ENCODE measurements at places on chromosomes 12 and 14.

GRCh38 chr12:103333676-103334075, 162.1 kb downstream of the C12orf42 start:
- DNase-seq = no peak

GRCh38 chr12:64699504-64700115, 59.6 kb downstream of the GNS start:
- DNase-seq = no peak

- no peak for DNase-seq
Observed at GRCh38 chr12:29741342-29742241, 42.1 kb downstream of the TMTC1 start.

DNA sequence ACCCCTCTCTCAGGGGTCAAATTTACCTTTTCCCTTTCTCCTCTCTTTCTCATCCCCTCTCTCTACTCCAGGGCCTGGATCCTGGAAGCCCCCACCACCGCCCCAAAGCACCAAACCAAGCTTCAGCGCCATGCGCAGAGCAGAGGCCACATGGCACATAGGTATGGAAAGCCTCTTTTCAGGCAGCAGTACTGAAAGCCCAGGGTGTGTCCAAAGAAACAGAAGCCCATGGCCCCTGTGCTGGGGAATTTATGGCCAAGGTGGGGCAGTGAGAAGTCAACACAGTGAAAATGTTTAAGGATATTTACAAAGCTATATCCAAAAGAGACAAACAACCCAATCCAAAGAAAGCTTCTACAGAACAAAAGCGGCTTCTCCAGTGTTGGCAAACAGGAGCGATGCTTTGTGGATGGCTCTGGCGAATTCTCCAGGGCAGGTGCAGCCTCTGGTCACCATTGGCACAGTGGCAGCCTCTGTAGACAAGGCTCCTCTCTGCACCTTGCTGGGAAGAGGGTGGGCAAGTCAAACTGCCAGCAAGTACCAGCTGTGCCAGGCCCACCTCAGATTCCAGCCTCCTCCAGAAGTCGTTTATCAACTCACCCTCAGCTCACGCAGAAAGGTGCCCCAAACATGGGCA, 4.7 kb upstream of the CPNE6 start:
- no peak for DNase-seq

DNA sequence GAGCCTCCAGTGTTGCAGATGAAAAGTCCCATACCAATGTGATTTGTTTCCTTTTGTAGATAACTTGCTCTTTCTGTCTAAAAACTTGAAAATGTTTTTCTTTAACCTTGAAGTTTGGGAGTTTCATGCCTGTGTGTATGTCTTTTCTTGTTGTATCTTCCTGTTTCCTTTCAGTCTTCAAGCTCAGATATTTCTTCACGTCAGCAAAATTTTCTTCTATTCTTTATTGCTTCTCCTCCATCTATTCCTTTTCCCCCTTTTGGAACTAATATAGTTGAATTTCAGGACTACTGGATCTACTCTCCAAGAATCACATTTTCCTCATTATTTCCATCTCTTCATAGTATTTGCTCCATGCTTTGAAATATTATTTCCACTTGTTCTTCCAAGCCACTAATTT, 23.9 kb downstream of the SOAT2 start:
- no peak for DNase-seq

DNA sequence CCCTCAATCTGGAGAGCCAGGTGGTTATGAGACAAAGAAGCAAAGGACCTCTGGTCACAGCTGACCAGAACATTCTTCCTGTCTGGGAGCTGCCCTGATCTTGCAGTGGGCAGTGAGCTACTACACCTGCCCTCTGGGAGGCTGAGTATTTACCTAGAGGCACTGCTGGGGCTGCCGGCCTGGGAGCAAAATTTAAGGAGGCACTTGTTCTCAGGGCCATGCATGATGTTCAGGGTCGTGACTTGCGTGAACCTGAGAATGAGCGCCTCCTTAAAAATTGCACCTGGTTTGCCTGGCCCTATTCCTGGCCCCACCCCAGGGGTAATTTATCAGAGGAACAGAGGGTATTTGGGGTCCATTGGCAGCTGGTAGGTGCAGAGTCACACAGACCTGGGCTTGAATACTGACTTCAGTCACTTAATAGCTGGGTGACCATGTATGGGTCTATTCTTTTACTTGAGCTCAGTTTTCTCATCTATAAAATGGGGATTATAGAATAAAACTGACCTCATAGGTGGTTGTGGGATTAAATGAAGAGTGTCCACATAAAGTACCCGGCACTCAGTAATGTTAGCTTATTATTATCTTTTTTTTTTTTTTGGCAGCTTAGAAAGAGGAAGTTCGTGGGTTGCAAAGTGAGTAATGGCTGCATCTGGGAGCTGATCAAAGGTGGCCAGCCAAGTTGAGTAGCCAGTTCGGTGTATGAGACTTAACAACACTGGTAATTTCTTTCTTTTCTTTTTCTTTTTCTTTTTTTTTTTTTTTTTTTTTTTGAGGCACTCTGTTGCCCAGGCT, 107.4 kb upstream of the MED13L start:
- DNase-seq = no peak

- no peak for DNase-seq
Observed at GRCh38 chr12:107558141-107558815, 127.3 kb upstream of the PWP1 start.

GRCh38 chr12:55839345-55840140, 3.2 kb downstream of the MMP19 start:
- DNase-seq = no peak

- no peak for DNase-seq
Observed at GRCh38 chr12:122072031-122072970, 6.3 kb upstream of the MLXIP start.

GRCh38 chr12:57700317-57700716, 6.4 kb downstream of the OS9 start:
- no peak for DNase-seq

DNA sequence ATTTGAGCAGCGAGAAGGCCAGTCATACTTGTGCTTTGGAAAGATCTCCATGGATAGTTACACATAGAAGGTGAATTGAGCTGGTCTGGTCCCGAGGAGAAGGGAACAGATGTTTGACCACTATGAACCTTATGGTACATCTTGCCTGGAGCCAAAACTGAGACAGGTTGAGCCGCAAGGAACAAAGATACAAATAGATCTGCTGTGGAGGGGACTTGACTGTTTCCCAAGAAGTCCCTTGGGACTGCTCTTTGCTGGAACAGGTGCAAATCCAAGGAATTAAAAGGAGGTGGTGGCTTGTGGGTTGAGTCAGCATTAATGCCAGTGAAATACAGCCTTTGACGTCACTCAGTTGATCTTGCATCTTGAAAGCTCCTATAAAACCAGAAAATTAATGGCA, 68.8 kb upstream of the PRIMA1 start:
- DNase-seq = no peak

DNA sequence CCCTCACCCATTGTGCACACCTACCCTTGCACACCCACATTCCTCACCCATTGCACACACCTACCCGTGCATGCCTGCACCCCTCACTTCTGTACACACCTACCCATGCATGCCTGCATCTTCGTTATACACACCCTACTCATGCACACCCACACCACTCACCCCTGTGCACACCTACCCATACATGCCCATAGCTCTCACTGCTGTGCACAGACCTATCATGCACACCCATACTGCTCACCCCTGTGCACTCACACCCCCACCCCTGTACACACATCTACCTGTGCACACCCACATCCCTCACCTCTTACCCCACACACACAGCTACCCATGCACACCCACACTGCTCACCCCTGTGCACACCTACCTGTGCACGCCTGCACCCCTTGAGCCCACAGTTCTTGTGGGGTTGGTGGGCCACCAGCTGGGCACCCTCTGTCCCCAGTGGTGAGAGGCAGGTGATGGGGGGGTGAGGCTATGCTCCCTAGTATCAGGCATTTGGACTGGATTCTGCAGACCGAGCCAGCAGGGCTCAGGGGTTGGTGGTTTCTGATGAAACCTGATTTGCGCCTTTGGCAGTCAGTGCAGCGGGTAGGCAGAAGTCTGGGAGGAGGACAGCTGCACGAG, 15.6 kb downstream of the CEP170B start:
- DNase-seq = no peak

- DNase-seq = no peak
Observed at GRCh38 chr14:105324080-105324778, 9.7 kb downstream of the PACS2 start.

GRCh38 chr14:94539181-94539580, 22.1 kb upstream of the SERPINA4 start:
- DNase-seq = no peak
